Activated T-cell treated with anti-CD3 and anti-CD28 coated beads, Interleukin-2, amount 50 U/mL, for 48 hours (primary cell): ENCODE measurements at places on chromosomes 7 and 10.

DNA sequence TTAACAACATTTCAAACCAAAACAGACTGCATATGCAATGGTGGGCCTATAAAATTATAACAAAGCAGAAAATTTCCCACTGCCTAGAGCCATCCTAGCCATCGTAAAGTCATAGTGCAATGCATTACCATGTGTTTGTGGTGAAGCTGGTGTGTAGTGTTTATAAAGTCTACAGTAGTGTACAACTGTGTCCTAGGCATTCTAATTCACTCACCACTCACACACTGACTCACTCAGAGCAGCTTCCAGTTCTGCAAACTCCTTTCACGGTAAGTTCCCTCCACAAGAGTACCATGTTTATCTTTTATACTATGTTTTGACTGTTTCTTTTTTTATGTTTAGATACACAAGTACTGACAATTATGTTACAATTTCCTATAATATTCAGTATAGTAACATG, 1104.1 kb upstream of the PHF14 start:
- no peak for DNase-seq

GRCh38 chr7:99340659-99341058, 15.0 kb downstream of the ARPC1A start:
- DNase-seq: no peak

- no peak for DNase-seq
Measured at GRCh38 chr7:137948083-137948844, 53.6 kb downstream of the CREB3L2 start.

GRCh38 chr10:86813101-86813500, 56.7 kb downstream of the BMPR1A start:
- DNase-seq: no peak

GRCh38 chr10:3814838-3815220, 29.8 kb upstream of the KLF6 start:
- no peak for DNase-seq

- no peak for DNase-seq
Measured at GRCh38 chr10:90530521-90530920, 327.3 kb downstream of the HTR7 start.

DNA sequence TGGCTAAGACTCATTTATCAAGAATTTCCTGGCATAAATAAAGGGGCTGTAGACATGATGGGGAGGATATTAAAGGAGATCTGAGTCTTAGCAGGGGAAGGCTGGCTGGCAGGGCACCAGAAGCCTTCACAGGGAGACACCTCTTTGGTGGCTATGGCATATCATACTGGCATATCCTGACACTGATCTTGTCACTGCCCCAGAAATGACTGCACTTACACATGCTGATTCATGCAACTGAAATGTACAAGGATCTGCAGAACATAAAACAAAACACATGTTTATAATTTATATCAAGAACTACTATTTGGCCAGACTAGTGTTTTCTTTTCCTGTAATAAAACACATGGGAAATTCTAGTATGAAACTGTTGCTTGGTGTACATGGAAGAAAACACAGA, 5.5 kb upstream of the LIPN start:
- no peak for DNase-seq

GRCh38 chr7:31368620-31369019, 28.1 kb upstream of the NEUROD6 start:
- no peak for DNase-seq

DNA sequence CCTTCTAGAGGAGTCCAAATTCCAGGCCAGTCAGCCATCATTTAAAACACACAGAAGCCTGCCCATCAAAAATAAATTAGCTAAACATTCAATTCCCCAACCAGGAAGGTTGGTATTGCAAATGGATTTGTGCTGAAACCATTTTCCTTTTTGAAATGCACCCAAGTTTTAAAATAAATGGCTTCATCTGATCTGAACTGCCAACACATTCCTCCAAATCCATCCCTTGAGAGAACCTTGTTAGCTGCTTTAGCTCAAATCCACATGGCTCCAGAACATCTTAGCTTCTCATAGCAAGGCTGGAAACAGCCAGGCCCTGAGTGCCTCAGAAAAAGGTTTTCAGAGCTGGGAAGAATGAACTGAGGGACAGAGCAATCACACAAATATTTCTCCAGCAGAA, 306.3 kb downstream of the FZD1 start:
- DNase-seq: no peak
